Right lung (tissue), 10 donors: ENCODE measurements at places on chromosomes 3 and 15. TPM values are rescaled to one million over a fixed set of nuclear protein-coding genes. Genes with fewer than 3 reads are reported as not detected.

DNA sequence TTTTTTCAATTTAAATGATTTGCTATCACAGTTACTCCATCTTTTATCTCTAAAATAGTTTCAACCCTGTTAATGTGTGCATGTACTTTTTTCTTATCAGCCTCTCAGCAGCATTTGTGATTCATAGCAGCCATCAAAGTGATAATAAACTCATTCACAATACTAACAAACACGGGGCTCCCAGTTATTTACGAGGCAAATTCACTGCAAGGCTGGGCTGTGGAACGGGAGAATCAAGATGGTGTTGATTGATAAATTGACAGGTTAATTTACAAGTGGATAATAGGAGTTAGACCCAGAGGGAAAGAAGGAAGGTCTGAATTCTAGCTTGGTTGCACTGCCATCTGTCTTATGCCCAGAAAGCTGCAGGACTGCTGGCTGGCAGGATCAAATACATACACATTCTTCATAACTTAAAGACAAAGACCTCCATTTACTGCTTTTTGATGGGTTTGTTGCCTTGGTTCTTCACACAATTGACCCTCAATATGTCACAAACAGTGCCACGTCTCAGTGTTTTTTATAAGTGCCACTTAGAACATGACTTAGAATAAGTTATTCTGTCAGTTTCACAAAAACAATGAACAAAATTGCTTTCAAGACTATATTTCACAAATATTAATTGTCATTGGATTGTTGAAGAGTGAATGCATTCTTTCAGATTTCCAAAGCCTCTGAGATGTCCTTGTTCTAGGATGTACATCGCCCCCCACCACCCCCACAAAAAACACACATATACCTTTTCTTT is 562.8 kb downstream of the NR2F2 start:
- DNase-seq = peak; percentile 23

GRCh38 chr3:150022381-150023238 is 51.9 kb upstream of the PFN2 start:
- DNase-seq = no peak

DNA sequence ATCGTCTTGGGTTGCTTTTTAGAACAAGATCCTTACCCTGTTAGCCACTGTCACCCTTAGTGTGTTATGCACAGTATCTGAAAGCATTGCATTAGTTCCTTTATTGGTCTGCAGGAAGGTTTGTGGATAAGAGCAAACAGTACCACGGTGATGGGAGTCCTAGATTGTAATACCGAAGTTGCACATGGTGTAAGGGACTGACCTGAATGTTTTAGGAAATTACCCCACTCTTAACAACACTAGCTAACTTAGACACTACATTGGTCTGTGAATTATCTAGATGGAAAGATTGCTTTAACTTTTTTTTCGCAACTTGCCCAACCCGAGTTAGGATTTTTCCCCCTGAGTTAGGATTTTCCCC is 1.3 kb downstream of the STT3B start:
- DNase-seq = no peak

- no peak for DNase-seq
Observed at GRCh38 chr3:58474348-58474911, 17.5 kb upstream of the KCTD6 start.

- no peak for DNase-seq
Observed at GRCh38 chr3:122858373-122858772, 63.5 kb downstream of the SLC49A4 start.

- no peak for DNase-seq
Observed at GRCh38 chr15:58650102-58650501, 99.4 kb downstream of the ADAM10 start.

The TAGLN3 gene
- 2.9 TPM for polyA plus RNA-seq
